ENCODE measurements at places on chromosomes 4 and X. TPM values are rescaled to one million over a fixed set of nuclear protein-coding genes. Genes with fewer than 3 reads are reported as not detected.

DNA sequence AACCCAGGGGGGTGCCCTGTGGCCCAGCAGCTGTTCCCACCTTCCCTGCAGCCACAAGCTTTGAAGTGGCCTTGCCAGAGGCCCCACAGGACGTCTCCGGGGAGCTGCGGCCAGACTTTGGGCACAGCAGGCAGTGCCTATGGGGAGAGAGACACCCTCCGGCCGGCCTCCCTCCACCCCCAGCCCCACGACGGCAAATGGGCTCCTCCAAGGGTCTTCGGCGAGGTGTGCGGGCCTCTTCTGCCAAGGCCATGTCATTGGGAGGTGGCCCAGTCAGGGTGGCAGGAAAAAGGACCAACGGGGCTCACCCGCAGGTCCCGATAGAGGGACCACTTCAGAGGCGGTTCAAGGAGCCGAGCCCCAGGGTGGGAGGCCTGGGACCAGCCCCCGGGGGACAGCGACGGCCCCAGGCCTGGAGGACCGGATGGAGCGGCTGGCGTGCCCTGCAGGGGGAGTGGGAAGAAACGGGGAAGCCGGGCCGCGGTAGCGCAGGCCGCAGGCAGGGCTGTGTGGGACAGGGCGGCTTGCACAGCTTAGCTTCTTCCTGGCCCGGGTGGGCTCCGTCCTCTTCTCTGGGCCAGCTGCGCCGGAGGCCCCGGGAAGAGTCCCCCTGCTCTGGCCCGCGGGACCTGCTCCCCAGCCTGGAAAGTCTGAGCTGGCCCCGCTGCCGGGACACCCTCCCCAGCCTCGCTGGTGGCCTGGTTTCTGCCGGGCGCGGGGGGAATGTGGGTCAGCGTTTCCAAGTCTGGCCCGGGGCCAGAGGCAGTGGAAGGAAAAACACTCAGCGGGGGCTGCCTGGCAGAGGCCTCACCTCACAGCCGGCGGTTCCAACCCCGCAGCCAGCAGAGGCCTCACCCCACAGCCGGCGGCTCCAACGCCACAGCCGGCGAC lies 21.9 kb upstream of the SPON2 start:
- peak; percentile 82 for DNase-seq
- no peaks in the 10 kb centered on the region for H3K27me3 ChIP-seq
- H3K36me3 ChIP-seq, result no peaks in the 10 kb centered on the region
- H3K4me1 ChIP-seq, result peaks cover 30% of the 10 kb centered on the region
- H3K27ac ChIP-seq, result no peak overlapping the region
- peak overlapping the region; percentile 28 for H3K4me3 ChIP-seq

DNA sequence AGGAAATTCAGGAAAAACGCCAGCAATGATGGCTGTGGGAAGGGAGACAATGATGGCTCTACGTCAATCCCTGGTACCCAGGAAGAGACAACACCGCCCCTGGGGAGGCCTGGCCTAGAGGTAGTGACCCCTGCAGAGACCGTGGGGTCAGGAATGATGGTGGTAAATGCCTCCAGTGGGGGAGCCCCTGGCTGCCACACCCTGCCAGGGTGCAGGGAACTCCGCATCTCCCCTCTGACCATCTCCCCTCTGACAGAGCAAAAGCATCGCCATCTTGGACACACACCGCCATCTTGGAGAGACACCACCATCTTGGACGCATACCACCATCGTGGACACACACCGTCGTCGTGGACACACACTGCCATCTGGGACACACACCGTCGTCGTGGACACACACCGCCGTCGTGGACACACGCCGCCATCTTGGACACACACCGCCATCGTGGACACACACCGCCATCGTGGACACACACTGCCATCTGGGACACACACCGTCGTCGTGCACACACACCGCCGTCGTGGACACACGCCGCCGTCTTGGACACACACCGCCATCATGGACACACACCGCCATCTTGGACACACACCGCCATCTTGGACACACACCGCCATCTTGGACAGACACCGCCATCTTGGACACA lies 9.9 kb downstream of the ASMTL start:
- peaks cover 49% of the 10 kb centered on the region for H3K36me3 ChIP-seq
- no peak for DNase-seq

- H3K27ac ChIP-seq, result peak overlapping the region; percentile 98
- H3K4me3 ChIP-seq, result peak overlapping the region; percentile 94
- no peak for DNase-seq
- no peaks in the 10 kb centered on the region for H3K36me3 ChIP-seq
- H3K4me1 ChIP-seq, result peaks cover 48% of the 10 kb centered on the region
- H3K27me3 ChIP-seq, result no peaks in the 10 kb centered on the region
Observed at GRCh38 chr4:48778431-48779094, 1.5 kb downstream of the FRYL start.

GRCh38 chr4:41880022-41880837 lies 55.0 kb upstream of the TMEM33 start:
- H3K27me3 ChIP-seq, result peaks cover 99% of the 10 kb centered on the region
- peaks cover 29% of the 10 kb centered on the region for H3K4me1 ChIP-seq
- H3K27ac ChIP-seq, result no peak overlapping the region

GRCh38 chrX:150548251-150548650 lies 20.2 kb upstream of the MTM1 start:
- no peak overlapping the region for H3K4me3 ChIP-seq
- H3K27ac ChIP-seq, result peak overlapping the region; percentile 75
- H3K36me3 ChIP-seq, result no peaks in the 10 kb centered on the region
- H3K27me3 ChIP-seq, result no peaks in the 10 kb centered on the region

- H3K36me3 ChIP-seq, result no peaks in the 10 kb centered on the region
- H3K27me3 ChIP-seq, result no peaks in the 10 kb centered on the region
- peak overlapping the region; percentile 28 for H3K27ac ChIP-seq
- H3K4me1 ChIP-seq, result no peaks in the 10 kb centered on the region
- DNase-seq, result no peak
Observed at GRCh38 chr4:15809058-15809457, 30.9 kb downstream of the CD38 start.

- H3K27me3 ChIP-seq, result no peaks in the 10 kb centered on the region
- H3K4me3 ChIP-seq, result no peak overlapping the region
- H3K4me1 ChIP-seq, result no peaks in the 10 kb centered on the region
- H3K27ac ChIP-seq, result no peak overlapping the region
Observed at GRCh38 chrX:137043736-137044135, 9.9 kb upstream of the GPR101 start.

GAGE12H gene
- not detected for total RNA-seq

ADAMTS3 gene
- 0.40 TPM for total RNA-seq

VEGFC gene
- total RNA-seq, result 6.0 TPM

TLR2 gene
- 4.3 TPM for total RNA-seq
